ENCODE measurements at places on chromosomes 5 and 9. TPM values are rescaled to one million over a fixed set of nuclear protein-coding genes. Genes with fewer than 3 reads are reported as not detected.

DNA sequence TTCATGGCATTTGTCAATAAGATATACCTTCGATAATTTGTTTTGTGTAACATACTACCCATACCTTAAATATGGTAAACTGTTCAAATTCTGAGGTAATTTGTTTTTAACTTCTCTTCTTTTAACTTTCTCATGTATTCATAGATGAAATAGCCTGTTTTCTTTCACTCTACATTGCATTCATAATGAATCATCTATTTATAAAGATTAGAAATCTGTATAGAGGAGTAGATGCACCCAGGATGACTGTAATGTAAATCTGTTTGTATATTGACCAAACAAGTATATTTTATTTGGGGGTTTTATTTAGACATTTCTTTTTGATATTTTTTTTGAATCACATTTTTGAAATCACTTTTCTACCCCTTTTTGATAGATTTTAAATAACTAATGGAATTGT, 144.6 kb downstream of the CD180 start:
- DNase-seq, result no peak

DNA sequence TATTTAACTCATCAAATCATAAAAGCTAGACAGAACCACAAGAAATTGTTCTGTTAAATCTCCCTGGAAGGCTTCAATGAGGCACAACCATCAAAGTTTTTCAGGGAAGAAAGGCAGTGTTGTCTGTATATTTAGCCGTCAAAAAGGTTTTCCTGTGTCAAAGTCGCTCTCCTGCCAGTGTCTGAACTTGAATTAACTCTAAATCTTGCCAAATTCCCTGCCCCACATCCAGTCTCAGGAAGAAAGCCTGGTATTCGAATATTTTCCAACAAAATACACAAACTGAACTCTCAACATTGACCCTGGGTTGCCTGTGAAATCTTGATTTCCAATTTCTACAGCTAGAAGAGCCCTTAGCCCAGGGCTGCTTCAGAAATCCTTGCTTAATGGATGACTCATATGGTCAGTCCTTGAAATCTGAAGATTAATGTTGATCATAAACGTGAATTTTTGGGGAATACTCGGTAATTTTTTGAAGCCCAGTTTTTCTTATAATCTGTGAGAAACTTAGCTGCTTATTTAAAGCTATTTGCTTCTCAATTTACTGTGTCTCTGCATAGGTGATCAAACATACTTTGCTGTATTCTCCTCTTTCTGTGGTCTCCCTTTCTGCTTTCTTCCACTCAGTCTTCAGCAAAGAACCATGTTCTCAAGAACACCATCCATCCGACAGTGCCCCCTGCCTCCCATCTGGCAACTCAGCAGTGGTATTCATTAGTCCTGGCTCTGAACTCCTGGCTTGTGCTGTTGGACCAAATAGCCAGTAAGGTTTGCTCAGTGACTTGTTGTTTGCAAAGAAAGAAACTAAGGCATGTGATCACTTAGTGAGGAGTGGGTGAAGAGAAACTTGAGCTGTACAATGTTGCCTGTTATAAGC, 58.9 kb downstream of the NREP start:
- no peak for DNase-seq

GRCh38 chr5:17302106-17302505, 84.7 kb downstream of the BASP1 start:
- DNase-seq, result no peak

DNA sequence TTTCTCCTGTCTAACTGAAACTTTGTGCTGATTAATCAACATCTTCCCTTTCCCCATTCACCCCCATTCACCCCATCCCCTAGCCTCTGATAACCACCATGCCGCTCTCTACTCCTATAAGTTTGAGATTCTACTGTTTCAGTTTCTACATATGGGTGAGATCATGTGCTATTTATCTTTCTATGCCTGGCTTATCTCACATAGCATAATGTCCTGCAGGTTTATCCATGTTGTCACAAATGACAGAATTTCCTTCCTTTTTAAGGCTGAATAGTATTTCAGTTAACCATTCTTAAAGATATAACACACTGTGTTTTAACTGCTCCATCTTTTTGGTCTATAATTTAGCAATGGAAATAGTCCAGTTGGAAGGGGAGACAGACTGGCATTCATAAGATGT, 205.1 kb downstream of the SNCAIP start:
- no peak for DNase-seq

DNA sequence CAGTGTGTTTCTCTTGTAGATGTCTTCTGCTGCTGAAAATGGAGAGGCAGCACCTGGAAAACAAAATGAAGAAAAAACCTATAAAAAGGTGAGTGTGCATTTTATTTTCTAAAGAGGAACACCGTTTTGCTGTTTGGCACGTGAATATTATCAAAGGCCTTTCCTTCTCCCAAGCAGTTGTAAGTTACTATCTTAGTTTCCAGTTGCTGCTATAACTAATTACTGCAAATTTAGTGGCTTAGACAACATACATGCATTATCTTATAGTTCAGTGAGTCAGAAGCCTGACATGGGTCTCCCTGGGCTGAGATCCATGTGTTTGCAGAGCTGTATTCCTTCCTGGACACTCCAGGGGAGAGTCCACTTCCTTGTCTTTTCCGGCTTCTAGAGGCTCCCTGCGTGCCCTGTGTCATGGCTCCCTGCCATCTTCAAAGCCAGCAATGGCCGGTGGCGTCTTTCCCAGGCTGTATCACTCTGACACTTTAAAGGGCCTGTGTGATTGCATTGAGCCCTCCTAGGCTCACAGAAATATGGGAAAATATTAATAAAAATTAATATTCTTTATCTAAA, 117.6 kb downstream of the PIP5K1B start:
- no peak for DNase-seq

GRCh38 chr9:76438841-76439588, 20.0 kb upstream of the GCNT1 start:
- no peak for DNase-seq

DNA sequence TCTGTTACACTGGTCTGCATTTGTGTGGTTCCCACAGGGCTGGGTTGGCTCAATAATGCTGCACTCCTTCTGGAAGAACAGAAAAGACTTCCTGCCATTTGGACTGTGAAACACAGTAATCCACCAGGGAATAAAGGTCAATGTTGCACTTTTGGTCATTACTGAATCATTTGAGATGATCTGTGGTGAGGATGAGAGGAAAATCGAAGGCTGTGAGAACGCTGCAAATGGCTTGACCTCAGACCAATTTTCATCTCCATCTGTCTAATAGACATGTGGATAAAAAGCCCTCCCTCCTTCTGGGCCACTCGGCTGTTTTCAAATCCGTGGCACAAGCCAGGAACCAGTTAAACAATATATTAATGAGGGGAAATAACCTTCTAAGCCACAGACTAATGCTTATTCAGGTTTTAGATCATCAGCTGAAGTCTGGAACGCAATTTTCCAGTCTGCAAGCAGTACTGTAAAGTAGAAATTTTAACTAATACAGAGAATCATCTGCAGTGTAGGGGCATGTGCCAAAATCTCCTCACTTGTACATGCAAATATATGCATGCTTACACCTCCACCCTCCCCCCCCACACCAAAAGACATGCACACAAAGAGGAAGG, 20.2 kb downstream of the TLE1 start:
- DNase-seq, result no peak

- no peak for DNase-seq
Measured at GRCh38 chr5:158882660-158883059, 217.1 kb downstream of the EBF1 start.

- DNase-seq, result no peak
Measured at GRCh38 chr5:76372323-76373054, 30.6 kb upstream of the IQGAP2 start.

PTGES gene
- 14.1 TPM for total RNA-seq

PAEP gene
- not detected for total RNA-seq

TRIP13 gene
- total RNA-seq, result 1.2 TPM

PCDHB9 gene
- total RNA-seq, result 1.0 TPM
